Sigmoid colon (tissue), 7 donors: ENCODE measurements at places on chromosomes 3 and 15. TPM values are rescaled to one million over a fixed set of nuclear protein-coding genes. Genes with fewer than 3 reads are reported as not detected.

DNA sequence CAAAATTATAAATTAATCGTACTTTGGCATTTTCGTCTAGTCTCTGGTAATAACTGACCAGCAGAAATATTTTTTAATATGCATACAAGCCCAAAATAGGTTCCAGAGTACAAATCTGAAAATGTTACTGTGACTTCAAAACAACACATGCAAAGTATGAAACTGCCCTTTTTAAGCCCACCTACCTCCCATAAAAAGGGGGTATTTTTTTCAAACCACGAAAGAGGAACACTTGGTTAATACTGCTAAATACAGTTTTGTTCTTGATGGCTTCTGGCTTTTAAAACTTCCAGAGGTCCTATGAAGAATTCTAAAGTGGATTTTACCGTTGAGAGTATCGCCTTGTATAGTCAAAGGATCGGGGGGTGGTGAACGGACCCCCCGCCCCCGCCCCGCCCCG lies 610.7 kb downstream of the FOXP1 start:
- DNase-seq = no peak
- peaks cover 30% of the 10 kb centered on the region for H3K4me1 ChIP-seq
- H3K36me3 ChIP-seq = peaks cover 6% of the 10 kb centered on the region

KLF15 gene
- total RNA-seq = 30.1 TPM

TTC21A gene
- 4.4 TPM for total RNA-seq

DNA sequence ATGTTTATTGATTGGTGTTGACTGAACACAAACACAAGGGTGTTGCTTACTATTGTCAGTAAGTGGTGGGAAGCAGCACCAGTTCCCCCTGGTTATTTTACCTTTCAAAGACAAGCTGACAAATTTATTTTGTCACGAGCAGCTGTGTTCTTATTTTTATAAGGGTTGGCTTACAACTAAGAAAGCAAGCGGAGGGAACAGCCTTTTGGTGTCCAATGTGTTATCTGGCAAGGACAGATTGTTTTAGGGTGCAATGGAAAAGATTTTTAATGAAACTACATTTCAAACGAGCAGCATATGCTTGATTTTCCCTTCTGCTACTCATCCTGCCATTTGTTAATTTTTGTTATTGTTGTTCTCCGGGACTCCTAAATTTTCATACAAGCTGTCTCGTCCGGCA lies 920.6 kb upstream of the CFAP20DC start:
- H3K4me3 ChIP-seq = no peak overlapping the region
- H3K27ac ChIP-seq = no peak overlapping the region
- H3K27me3 ChIP-seq = no peaks in the 10 kb centered on the region
- H3K4me1 ChIP-seq = no peaks in the 10 kb centered on the region

- no peaks in the 10 kb centered on the region for H3K4me1 ChIP-seq
- no peak within 1 kb of the TSS for H3K27ac ChIP-seq
- no peaks in the 10 kb centered on the region for H3K36me3 ChIP-seq
- peak within 1 kb of the TSS; percentile 10 for H3K4me3 ChIP-seq
These were observed at the start of gene SLC38A3 for GRCh38 chr3:50204804-50205412. Gene SLC38A3 (plus strand): TSS chr3:50205271. CDS start chr3:50214200, 8,929 bp downstream.

- no peaks in the 10 kb centered on the region for H3K36me3 ChIP-seq
- H3K4me3 ChIP-seq = no peak overlapping the region
These were observed 129.8 kb downstream of the CACNA1D start for GRCh38 chr3:53624061-53624857.

NR1I2 gene
- not detected for total RNA-seq

DNA sequence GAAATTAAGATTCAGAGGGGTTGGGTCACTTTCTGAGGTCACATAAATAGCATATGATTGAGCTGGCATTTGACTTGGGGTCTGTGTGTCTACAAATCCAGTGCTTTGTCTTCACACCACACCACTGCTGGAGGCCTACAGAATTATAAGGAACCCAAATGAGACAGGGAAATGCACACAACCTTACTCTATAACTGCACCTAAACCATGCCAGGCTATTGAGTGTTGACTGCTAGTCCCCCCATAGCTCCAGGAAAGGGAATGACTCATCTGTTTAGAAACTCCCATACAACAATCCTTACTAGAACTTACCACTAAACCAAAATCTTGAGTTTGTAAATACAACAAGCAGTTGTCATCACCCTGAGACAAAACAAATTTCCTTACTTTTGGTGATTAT lies 16.9 kb upstream of the TSC22D2 start:
- no peaks in the 10 kb centered on the region for H3K4me1 ChIP-seq
- H3K27ac ChIP-seq = no peak overlapping the region
- no peaks in the 10 kb centered on the region for H3K36me3 ChIP-seq
- no peak for DNase-seq

- H3K27me3 ChIP-seq = peaks cover 16% of the 10 kb centered on the region
- H3K4me3 ChIP-seq = no peak within 1 kb of the TSS
- H3K4me1 ChIP-seq = no peaks in the 10 kb centered on the region
- H3K36me3 ChIP-seq = no peaks in the 10 kb centered on the region
These were observed at the start of gene SYNPR for GRCh38 chr3:63278171-63279004. Gene SYNPR (plus strand): TSS chr3:63278308.

OSTN gene
- not detected for total RNA-seq

GRCh38 chr15:22839046-22839695 lies 705 bp downstream of the NIPA2 start:
- no peak for DNase-seq
- peak overlapping the region; percentile 93 for H3K27ac ChIP-seq
- peaks cover 21% of the 10 kb centered on the region for H3K4me1 ChIP-seq
- H3K36me3 ChIP-seq = no peaks in the 10 kb centered on the region
- H3K4me3 ChIP-seq = peak overlapping the region; percentile 86
- H3K27me3 ChIP-seq = no peaks in the 10 kb centered on the region

DNA sequence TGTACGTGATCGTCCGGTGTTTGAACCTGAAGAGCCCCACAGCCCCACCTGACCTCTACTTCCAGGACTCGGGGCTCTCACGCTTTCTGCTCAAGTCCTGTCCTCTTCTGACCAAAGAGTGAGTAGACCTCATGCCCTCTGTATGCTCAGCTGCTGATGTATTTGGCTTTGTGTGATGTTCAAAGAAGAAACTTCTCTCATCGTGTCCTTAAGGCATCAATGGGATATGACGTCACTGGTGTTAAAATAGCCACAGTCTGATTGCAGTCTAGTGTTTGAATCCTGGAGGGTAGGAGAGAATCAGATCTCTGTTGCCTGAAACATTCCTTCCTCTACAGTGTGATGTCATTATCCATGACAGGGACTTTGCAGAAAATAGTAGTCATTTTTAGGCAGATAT lies 28.1 kb downstream of the ABHD2 start:
- H3K27ac ChIP-seq = peak overlapping the region; percentile 60
- H3K27me3 ChIP-seq = no peaks in the 10 kb centered on the region
- H3K36me3 ChIP-seq = peaks cover 14% of the 10 kb centered on the region
- no peak for DNase-seq

DNA sequence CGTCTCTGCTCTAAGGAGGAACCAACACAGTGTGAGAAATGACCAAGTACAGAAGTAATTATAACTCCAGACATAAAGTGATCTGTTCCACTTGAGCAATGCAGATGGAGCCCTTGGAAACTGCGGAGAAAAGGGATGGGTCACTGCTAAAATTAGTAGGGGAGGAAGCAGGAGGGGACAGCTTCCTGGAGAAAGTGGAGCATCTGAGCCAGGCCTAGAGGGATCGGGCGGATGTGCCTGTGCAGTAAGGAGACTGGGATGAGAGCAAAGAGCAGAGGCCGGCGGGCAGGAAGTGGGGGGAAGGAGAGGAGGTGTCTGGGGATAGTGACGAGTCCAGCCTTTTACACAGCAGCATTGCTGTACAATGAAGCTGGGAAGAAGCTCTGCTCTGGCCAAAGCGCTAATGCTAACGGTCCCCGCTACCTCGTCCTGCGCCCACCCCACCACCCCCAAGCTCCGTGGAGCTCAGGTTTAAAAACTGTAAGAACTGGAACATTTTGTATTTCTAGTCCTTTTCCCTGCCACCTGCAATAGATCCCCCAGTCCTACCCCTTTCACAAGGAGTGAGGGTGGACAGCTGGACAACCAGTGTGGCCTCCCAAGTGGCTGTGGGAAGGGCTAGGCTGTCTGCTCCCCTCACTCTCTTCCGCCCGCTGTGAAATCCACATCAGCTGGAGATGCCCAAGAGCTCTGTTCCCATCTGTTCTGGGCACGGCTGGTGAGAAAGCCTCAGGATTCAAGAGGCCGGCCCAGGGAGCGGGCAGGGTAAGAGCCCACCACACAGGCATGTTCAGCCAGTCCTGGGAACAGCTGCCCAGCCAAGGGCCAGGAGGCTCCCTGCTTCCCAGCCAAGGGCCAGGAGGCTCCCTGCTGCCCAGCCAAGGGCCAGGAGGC lies 53.0 kb upstream of the HES1 start:
- H3K36me3 ChIP-seq = no peaks in the 10 kb centered on the region
- H3K27ac ChIP-seq = peak overlapping the region; percentile 19

- no peak for DNase-seq
- H3K4me3 ChIP-seq = no peak overlapping the region
- H3K27me3 ChIP-seq = no peaks in the 10 kb centered on the region
- H3K36me3 ChIP-seq = no peaks in the 10 kb centered on the region
- H3K4me1 ChIP-seq = peaks cover 6% of the 10 kb centered on the region
- H3K27ac ChIP-seq = no peak overlapping the region
These were observed 24.5 kb upstream of the LIPC start for GRCh38 chr15:58407236-58407775.

MESP2 gene
- total RNA-seq = not detected

GRCh38 chr3:175343946-175344345 lies 484.8 kb downstream of the NAALADL2 start:
- no peak for DNase-seq
- H3K4me3 ChIP-seq = no peak overlapping the region
- peaks cover 7% of the 10 kb centered on the region for H3K4me1 ChIP-seq
- no peak overlapping the region for H3K27ac ChIP-seq
- H3K36me3 ChIP-seq = no peaks in the 10 kb centered on the region

DNA sequence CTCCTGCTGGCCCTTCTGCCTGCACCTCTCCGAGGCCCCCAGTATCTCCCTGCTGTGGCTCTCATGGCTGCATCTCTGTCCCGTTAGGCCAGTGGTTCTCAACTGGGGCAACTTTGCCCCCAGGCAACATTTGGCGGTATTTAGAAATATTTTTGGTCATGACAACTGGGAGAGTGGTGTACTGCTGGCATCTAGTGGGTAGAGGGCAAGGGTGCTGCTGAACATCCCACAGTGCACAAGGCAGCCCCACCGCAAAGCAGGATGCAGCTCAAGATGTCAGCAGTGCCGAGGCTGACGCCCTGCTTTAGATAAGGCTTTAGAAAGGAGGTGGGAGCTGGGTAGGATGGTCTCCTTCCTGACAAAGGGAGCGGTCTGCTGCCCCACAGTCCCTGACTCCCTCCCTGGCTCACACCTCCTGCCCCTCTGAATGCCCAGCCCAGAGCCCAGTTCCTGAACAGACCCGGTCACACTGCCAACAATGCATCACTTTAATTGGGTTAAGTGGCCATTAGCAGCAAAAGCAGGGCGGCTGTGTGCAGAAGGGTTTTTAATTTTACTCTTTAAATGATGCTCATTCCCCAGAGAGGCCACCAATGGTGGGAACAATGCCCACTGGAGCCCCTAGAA lies 68.8 kb upstream of the TMEM115 start:
- no peaks in the 10 kb centered on the region for H3K36me3 ChIP-seq
- H3K27me3 ChIP-seq = no peaks in the 10 kb centered on the region

DNA sequence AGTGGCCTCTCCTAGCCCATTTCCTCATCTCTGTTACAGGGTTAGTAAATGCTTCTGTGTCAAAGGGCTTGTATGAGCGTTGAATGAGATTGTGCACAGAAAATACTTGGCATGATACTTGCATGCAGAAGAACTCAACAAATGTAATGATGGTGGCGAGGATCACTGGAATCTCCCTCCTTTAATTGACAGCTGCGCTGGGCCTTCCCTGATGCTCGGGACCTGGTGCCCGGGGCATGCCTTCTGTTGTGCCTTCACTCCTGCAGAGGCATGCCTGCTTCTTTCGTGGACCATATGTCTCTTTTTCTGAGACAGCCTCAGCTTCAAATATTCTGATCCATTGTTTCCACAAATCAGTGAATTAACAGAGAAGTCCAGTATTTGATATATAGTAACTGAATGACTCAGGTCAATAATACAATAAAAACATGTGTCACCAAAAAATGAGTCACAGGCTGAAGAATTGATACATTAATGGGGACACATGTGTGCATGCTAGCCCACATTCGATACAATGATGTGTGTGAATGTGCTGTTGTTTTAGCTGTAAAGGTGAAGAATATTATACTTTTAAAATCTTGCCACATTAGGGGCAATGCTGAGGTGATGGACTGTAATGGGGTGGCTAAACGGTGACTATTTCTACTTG lies 243.3 kb upstream of the TBL1XR1 start:
- H3K4me3 ChIP-seq = no peak overlapping the region
- peak overlapping the region; percentile 81 for H3K27ac ChIP-seq
- no peaks in the 10 kb centered on the region for H3K36me3 ChIP-seq
